HuH-7 (cell line): ENCODE measurements at places on chromosomes 3 and 15.

GRCh38 chr3:14822670-14823390 is 4.1 kb downstream of the FGD5 start:
- no peak for DNase-seq

DNA sequence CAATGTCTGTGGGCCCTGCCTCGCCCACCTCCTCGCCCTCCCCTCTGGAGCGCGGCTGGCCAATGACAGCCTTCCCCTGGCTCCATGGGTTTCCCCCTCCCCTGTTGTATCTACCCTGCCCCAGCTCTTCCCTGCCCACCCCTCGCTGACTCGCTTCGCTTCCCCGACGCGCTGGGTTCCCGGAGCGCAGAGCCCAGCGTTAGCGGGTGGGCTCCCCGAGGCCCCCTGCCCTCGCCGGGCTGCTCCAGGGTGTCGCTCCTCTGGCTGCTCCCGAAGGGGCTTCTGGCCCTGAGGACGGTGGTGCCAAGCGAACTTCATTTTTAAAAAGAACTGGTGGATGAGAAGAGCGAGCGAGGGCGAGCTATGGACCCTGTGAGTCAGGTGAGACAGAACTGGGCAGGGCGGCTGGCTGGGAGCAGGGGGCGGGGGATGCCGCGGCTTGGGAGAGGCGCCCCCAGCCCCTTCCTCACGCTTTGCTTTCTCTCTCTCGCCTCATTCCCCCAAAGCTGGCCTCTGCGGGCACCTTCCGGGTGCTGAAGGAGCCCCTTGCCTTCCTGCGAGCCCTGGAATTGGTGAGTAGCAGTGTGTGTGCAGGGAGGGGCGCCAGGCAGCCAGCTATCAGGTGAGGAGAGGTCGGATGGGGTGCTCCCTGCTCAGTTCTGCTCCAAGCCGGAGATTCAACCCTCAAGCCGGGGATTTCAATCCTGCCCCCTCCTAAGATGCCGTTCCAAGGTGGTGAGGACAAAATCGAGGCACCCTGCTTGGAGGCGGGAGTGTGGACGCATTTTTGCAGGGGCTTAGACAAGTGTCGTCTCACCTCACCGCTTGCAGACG is at the start of gene SYNPR:
Gene SYNPR, plus strand, starts transcription at position 138 of the 834 bp plus-strand sequence.
- DNase-seq = no peak

GRCh38 chr15:80832686-80833085 is 53.5 kb downstream of the CEMIP start:
- no peak for DNase-seq

- no peak for DNase-seq
These were observed 774.4 kb downstream of the ROBO1 start for GRCh38 chr3:78993375-78993774.

- DNase-seq = no peak
These were observed 24.3 kb downstream of the DPH3 start for GRCh38 chr3:16240229-16241023.

- DNase-seq = no peak
These were observed 86.5 kb downstream of the MB21D2 start for GRCh38 chr3:192831111-192831644.

DNA sequence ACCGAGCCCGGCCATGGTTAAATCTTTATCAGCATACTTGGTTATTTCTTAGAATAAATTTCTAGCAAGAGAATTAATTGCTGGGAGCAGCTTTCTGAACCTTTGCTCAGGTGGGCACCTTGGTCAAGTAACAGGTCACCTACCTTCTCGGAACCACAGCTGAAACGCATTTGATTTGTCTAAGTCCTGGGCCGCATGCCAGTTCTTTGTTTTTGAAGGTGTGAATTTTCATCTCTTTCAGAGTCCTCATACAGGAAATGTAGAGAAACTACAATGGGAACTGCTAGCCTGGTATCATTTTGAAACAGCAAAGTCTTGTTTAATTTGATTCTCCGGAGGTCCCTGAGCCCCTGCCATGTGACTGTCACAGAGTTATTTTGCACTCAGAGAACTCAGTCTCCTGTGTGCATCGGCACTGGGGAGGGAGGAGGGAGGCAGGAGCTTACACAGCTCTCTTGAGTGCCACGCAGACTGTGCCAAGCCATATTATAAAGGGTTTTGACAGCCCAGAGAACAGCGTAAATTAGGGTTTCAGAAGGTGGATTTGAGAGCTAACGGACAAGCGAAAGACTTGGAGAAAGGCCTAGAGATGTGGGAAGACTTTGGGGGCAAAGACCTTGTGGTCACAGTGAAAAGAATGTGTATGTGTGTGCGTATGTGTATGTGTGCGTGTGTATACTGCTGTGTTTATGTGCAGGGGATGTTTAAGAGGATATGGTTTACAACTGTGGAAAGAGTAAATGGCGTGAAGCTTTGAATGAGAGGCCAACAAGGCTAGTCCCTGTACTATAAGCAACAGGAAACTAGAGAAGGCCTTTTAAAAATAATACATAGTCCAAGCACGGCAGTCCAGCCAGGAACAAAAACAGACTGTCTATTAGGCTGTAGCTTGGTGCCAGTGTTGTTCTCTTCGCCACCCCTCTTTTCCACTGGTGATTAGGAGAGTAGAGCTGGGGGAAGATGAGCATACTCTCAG is 61.8 kb upstream of the ATP13A3 start:
- DNase-seq = no peak

DNA sequence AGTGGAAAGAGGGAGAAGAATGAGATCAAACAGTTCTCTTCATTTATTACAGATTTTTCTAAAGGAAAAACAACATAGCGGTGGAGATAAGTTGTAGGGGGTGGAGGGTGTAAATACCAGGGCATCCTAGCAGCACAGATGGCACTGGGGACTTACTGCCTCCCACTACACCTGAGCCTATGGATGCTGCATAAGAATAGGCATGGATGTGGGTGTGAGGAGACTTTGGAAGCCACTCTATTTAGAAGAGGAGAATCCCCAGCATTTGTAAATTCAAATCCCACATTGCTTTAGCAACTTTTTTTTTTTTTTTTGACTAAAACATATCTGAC is 27.4 kb upstream of the IL1RAP start:
- no peak for DNase-seq

GRCh38 chr15:95590533-95591044 is 739.9 kb upstream of the NR2F2 start:
- no peak for DNase-seq

- DNase-seq = no peak
These were observed 297.6 kb downstream of the VPS13C start for GRCh38 chr15:61762676-61763075.

- no peak for DNase-seq
These were observed 133.5 kb downstream of the PDZRN3 start for GRCh38 chr3:73491287-73491662.

- peak; percentile 94 for DNase-seq
These were observed 18.8 kb upstream of the PLXND1 start for GRCh38 chr3:129625072-129625874.

GRCh38 chr15:48501208-48501607 is 144.3 kb downstream of the FBN1 start:
- no peak for DNase-seq

GRCh38 chr3:173886-174285 is 22.7 kb upstream of the CHL1 start:
- DNase-seq = no peak
